CD8-positive, alpha-beta T cell (primary cell): ENCODE measurements at places on chromosomes 3 and 15. TPM values are rescaled to one million over a fixed set of nuclear protein-coding genes. Genes with fewer than 3 reads are reported as not detected.

GRCh38 chr3:8541486-8541885 is 39.9 kb downstream of the LMCD1 start:
- DNase-seq = no peak

DNA sequence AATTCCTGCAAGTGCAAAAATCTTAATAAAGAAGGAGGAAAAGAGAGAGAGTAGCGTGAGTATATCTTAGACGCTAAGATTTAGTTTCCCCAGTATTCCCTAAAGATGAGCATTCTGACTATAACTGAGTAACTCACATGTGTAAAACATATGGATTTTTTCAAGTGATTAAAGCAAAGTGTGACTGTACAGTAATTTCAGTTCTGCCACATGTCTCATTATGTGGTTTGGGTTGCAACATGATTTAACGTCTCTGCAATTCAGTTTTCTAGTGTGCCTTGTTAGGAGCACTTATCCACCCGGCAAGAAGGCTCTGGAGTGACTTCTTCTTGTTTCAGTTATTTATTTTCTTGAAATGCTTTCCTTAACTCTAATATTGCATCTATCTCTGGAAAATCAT is 514.1 kb downstream of the ROBO1 start:
- DNase-seq = no peak

DNA sequence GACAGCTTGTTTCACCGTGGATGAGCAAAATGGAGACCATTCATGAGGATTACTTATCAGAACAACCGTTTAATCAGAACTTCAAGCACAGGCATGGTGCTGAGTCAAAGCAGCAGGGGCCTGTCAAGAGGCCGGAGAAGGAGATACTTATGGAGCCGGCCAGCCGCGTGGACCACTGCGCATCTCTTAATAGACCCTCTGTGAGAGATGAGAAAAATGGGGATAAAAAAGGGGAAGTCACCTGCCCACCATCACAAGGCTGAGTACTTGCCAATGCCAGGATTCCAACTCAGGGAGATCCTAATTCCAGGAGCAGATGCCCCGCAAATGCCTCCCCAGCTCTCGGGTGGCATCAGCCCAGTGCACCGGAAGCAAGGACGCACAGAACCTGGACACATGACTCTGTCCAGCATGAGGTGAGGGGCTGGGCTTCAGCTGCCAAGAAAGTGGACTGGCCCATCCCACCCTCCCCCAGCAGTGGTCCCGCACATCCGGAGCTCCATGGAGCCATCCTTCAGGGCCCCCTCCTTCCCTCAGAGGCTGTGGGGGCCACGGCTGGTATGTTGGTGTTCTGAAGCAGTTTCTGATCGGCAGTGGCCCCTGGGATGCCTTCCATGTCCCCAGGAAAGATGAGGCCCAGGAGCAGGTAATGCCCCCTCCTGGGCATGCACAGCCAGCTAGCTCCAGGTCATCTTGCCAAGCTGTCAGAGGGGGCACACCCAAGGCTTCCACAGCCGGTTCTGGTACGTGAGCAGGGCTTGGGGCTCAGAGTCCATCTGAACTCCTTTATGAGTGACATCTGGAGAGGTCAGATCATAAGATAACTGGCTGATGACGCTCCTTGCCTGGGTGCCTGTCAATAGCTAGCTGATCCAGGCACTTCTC is 143.8 kb downstream of the ATP10A start:
- no peak for DNase-seq

- DNase-seq = no peak
Observed at GRCh38 chr3:76429581-76430177, 610.2 kb upstream of the ROBO2 start.

- DNase-seq = no peak
Observed at GRCh38 chr3:61938878-61939549, 377.6 kb downstream of the PTPRG start.

- DNase-seq = no peak
Observed at GRCh38 chr3:118408431-118408830, 626.2 kb downstream of the IGSF11 start.

Gene CADPS
- not detected for total RNA-seq

Gene SLC9C1
- total RNA-seq = not detected

Gene TPRG1
- total RNA-seq = 4.6 TPM

Gene FETUB
- total RNA-seq = not detected
